ENCODE measurements at places on chromosomes 5 and 9. TPM values are rescaled to one million over a fixed set of nuclear protein-coding genes. Genes with fewer than 3 reads are reported as not detected.

- no peak for DNase-seq
Observed at GRCh38 chr9:83557317-83557716, 19.1 kb upstream of the FRMD3 start.

Gene ECPAS
- total RNA-seq = 73.7 TPM

- DNase-seq = no peak
Observed at GRCh38 chr5:126054577-126055347, 368.4 kb upstream of the GRAMD2B start.

DNA sequence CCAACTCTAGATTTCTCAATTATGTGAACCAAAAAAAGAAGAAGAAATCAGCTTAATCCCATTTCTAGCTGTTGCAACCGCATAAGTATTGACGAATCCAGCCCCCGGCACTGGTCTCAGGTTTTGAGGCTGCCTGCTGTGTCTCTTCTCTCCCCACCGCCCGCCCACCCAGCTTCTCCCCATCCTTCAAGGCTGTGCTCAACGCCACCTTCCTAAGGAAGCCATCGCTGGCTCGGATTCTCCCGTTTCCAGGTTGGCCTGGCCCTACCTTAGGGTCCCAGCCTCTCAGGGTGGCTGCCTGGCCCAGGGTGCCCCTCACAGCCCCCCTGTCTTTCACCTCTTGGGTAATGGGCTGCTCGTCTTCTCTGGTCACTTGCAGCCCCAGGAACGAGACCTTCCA is 77.8 kb downstream of the HRH2 start:
- DNase-seq = no peak

Gene LHX6
- total RNA-seq = 0.40 TPM

GRCh38 chr5:55638455-55638854 is 73.7 kb downstream of the SLC38A9 start:
- no peak for DNase-seq

DNA sequence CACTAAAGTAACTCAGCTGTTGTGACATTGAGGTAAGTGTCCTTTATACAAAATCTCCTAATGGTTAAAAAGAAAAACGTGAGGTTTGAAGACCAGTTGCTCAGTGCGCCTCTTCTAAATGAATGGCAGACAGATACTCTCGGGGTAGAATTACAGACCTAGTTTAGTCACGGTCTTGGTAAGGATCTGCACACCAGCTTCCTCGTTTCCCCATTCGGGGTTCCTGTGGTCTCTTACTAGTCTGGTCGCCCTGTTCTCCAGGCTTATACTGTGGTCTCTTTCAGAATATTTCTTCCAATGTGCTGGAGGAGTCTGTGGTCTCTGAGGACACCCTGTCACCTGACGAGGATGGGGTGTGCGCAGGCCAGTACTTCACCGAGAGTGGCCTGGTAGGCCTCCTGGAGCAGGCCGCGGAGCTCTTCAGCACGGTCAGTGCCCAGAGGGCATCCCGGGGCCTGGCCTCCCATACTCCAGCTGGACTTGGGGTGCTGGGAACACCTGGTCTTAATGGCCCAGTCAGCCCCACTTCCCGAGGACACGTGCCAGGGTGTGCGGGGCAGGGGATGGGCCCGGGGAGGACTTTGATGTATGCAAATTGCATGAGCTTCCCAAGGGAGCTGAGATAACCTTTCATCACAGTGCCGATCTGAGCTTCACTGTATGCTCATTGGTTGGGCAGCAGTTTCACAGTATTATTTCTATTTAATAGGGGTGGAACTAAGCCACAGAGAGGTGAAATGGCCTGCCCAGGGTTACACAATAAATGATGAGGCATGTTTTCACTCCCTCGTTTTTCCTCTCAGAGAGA is 224.5 kb downstream of the DOCK8 start:
- no peak for DNase-seq

DNA sequence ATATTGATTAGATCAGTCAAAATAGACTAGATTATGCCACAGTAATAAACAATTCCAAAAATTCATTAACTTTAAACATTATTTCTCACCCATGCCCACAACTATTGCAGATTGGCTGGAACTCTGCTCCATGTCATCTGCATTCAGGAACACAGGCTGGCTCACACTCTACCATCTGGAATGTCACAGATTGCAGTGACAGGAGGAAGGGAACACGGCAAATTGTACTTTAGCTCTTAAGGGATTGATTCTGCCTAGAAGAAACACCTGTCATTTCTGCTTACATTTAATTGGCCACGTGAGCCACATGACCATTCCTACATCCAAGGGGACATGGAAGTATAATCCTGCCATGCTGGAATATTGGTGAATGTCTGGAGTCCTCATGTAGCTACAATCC is 54.4 kb downstream of the ATPSCKMT start:
- DNase-seq = no peak

DNA sequence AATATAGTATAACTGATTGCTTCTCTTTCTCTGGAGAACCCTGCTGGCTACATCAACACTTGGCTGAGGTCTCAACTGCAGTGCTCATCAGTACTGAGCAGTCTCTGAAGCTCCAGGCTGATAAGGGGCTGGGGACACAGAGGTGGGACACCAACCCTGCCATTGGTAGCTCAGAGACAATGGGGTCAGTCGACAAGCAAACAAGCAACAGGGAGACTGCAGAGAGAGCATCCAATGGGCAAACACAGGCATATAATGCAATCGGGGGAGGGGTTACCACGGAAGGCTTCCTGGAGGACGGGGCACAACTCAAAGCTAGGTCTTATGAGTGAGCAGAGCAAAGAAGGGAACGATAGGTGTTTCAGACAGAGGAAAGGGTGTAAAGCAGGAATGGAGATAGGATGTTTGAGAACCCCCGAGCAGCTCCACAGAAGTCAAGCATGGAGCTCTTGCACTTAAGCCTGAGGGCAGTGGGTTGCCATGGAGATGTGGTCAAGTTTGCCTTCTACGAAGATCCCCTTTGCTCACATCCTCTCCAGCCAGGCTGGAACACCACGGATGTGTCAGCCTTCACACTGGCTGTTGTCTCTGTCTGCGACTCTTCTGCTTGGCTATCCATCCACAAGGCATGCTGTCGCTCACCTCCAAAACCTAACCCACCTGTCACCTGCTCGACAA is 21.5 kb upstream of the AKNA start:
- DNase-seq = peak; percentile 47

DNA sequence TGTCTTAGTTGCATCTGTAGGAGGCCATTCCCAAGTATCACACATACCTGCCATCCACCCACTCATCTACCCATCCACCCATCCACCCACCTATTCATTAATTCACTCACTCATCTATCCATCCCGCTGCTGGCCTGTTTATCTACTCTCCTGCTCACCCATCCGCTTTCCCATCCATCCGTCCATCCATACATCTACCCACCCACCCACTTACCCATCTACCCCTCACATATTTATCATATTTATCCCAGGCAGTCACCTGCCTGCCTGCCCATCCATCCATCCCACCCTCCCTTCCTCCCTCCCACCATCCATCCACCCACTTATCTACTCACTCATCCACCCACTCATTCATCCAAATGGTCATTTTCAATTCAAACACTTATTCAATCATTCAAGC is 143.9 kb upstream of the PANK3 start:
- DNase-seq = no peak

- no peak for DNase-seq
Observed at GRCh38 chr9:21016701-21017491, 14.5 kb downstream of the HACD4 start.

DNA sequence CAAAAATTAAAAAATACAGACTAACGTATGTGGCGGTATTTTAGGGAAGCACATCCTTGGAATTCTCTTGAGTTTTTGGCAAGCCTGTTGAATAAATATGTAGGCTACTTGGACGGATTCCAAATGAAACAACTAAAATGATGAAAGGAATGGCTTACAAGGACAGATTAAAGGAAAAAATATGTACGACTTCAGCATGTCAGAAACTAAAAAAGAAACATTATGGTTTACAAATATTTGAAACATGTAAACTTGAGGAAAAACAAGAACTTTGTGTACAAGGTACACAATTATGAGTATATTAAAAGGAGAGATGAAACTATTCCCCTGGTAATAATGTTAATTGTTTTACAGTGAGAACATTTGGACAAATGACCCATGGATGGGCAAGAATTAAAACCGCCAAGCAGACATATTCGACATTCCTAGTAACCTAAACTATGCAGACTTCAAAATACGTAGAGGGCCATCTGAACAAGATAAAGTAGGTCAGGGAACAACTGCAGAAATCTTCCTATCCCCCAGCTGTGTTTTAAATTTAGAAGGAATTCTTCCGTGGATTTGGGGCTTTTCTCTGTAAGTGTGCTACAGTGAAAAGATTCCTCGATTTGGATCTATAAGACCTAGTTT is 12.5 kb downstream of the EDIL3 start:
- DNase-seq = no peak
